Cardiac septum (tissue), 1 donor: ENCODE measurements at places on chromosomes 11 and 22. TPM values are rescaled to one million over a fixed set of nuclear protein-coding genes. Genes with fewer than 3 reads are reported as not detected.

OPCML gene
- total RNA-seq = 0.27 TPM

CYB5R2 gene
- total RNA-seq = 1.7 TPM

FKBP2 gene
- total RNA-seq = 57.8 TPM

TRIOBP gene
- 115 TPM for total RNA-seq

MPPED2 gene
- 8.2 TPM for total RNA-seq

PLAAT2 gene
- total RNA-seq = not detected

ZNF215 gene
- 0.24 TPM for total RNA-seq

CNTF gene
- 1.3 TPM for total RNA-seq

ENTHD1 gene
- total RNA-seq = not detected

GGTLC3 gene
- not detected for total RNA-seq

SLC29A2 gene
- total RNA-seq = 8.8 TPM

DNAJC4 gene
- 51.9 TPM for total RNA-seq

C11orf24 gene
- 45.2 TPM for total RNA-seq

FADS1 gene
- total RNA-seq = 34.0 TPM

C11orf21 gene
- 23.2 TPM for total RNA-seq

MRGPRF gene
- 2.3 TPM for total RNA-seq

OR9I1 gene
- not detected for total RNA-seq

CD3G gene
- total RNA-seq = 0.24 TPM

C11orf16 gene
- not detected for total RNA-seq

HTATIP2 gene
- total RNA-seq = 20.1 TPM

DEUP1 gene
- not detected for total RNA-seq

INS gene
- not detected for total RNA-seq

TMEM191B gene
- 0.62 TPM for total RNA-seq

HSPB2 gene
- total RNA-seq = 59.9 TPM

OR2AG1 gene
- not detected for total RNA-seq

CELSR1 gene
- 13.3 TPM for total RNA-seq

NOX4 gene
- total RNA-seq = 9.4 TPM

OR6T1 gene
- total RNA-seq = not detected

DRD4 gene
- total RNA-seq = 0.81 TPM

TMEM86A gene
- 2.6 TPM for total RNA-seq

OR51B6 gene
- not detected for total RNA-seq

SGSM1 gene
- total RNA-seq = 8.0 TPM

KRTAP5-1 gene
- not detected for total RNA-seq

RNF121 gene
- 18.4 TPM for total RNA-seq

OR51B5 gene
- not detected for total RNA-seq

C2CD3 gene
- 13.2 TPM for total RNA-seq

MS4A7 gene
- 8.2 TPM for total RNA-seq

ARHGAP42 gene
- 12.0 TPM for total RNA-seq

POLDIP3 gene
- total RNA-seq = 34.9 TPM

CARD18 gene
- total RNA-seq = not detected

APOBEC3B gene
- 0.54 TPM for total RNA-seq

SNX32 gene
- total RNA-seq = 0.54 TPM

RAB38 gene
- total RNA-seq = 0.22 TPM

IFITM2 gene
- total RNA-seq = 215 TPM

ART1 gene
- total RNA-seq = 1.3 TPM

ADM2 gene
- total RNA-seq = 0.13 TPM

KIRREL3 gene
- total RNA-seq = 0.30 TPM

CCDC15 gene
- total RNA-seq = 0.24 TPM

CABP2 gene
- total RNA-seq = not detected

KDM4E gene
- not detected for total RNA-seq

PTPN5 gene
- 3.8 TPM for total RNA-seq

SYT13 gene
- total RNA-seq = 1.3 TPM

FAU gene
- total RNA-seq = 511 TPM

TCF20 gene
- total RNA-seq = 15.3 TPM
